ENCODE measurements at places on chromosomes 6 and 20.

DNA sequence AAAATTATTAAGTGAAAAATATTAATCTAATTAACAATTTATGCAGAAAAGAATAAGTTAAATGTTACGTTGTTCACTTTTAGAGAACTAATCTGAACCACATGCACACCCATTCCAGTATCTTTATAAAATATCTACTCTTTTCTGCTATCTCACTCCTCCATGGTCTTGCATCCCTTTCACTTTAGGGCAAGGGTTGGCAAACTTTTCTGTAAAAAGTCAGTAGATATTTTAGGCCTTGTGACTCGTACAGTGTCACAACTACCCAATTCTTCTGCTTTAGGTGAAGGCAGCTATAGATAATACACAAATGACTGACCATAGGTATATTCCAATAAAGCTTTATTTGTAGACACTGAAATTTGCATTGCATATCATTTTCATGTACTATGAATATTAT is 39.7 kb upstream of the SUPT3H start:
- DNase-seq: no peak

DNA sequence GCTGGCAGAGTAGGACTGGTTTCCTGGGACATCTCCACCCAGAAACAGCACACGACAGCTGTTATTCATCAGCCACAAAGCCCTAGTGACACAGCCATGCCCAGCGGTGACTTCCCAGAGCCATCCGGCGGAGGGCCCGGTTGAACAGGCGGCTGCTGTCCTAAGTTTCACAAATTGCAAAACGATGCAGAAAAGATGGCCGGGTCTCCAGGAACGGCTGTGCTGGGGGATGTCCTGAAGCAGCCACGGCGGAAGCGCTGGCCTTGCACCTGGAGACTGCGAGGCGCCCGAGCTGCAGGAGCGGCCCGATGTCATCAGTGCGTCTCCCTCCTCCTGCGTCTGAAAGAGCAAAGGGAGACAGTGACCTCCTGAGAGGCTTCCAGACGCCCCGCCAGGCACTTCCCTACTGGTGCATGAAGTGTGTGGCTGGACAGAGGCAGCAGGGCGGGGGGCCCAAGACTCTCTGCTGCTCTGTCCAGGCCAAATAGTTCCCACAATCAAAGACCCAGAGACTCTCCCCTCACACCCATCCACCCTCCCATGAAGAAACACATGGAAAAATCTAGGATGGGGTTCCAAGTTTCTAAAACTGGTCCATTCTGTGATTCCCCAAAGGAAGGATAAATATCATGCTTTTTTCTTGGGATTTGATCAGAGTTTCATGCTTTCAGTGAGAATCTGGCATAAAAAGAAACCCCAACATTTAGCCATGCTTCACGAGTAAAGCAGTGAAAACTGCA is 44.0 kb downstream of the SSR1 start:
- DNase-seq: peak; percentile 29

GRCh38 chr20:46230801-46231282 is 77.5 kb downstream of the CDH22 start:
- DNase-seq: no peak

DNA sequence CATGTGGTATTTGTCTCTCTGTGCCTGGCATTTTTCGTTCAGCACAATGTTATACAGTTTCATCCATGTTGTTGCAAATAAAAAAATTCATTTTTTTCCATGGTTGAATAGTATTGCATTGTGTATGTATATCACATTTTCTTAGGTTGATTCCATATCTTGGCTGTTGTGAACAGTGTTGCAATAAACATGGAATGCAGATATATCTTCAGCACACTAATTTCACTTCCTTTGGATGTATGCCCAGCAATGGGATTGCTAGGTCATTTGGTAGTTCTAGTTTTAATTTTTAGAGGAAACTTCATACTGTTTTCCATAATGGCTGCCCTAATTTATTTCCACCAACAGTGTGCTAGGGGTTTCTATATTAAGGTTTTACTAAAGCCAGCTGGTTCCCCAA is 52.6 kb downstream of the GFRAL start:
- no peak for DNase-seq

GRCh38 chr6:52104979-52105378 is 17.6 kb upstream of the PKHD1 start:
- no peak for DNase-seq

DNA sequence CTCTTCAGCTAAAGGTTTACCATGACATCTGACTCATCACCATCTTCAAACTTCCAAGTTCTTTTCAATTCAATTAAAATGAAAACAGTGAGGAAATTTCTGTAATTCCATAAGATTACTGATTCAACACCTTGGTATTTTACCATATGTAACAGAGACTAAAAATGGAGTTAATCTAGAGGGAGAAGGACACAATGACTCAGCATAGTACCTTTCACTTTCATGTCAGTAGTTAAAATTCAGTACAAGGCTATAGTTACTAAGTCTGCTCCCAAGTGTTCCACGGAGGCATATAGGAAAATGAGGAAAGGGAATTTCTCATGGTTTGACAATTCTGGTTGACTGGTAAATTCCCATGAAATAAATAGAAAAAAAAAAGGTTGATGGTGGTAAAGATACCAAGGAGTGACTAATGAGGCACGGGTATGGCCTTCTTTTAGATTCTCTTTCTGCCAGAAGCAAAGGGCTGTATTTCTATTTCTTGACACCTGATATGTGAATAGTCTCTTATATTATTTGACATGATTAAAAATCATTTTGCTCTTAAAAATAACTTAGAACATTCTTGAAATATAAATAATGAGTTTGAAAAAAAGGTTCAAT is 526.7 kb upstream of the ADGRB3 start:
- no peak for DNase-seq

DNA sequence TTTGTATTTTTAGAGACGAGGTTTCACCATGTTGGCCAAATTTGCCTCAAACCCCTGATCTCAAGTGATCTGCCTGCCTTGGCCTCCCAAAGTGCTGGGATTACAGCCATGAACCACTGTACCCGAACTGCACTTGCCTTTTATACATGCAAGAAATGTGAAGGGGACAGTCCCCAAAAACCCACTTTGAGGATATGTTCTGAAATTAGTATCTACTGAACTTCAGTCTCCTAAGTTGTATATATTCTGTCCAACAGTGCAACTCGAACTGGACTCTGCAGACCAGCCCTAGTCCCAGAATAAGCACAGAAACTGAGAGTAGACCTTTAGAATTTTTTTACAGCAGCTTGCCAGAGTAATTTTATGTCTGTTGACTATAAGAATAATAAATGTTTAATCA is 28.5 kb downstream of the BACH2 start:
- DNase-seq: no peak

GRCh38 chr6:168906391-168906790 is 347.3 kb downstream of the THBS2 start:
- DNase-seq: no peak

DNA sequence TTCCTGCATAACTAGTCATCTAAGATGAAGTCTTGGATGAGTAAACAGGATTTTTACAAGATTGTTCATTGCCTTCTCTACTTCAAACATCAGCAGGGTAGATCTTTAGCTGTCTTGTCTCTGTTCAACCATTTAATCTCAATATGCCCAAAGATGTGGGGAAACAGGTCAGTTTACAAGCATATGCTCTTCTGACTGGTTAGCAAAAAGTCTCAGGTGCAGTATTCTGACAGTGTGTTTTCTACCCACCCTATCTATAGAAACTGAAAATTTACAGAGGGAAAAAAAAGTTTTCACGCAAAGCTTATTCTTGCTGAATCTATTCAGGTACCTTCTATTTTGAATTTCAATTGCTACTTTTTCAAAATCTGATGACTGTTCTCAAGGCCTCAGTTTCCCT is 29.0 kb downstream of the MAP3K5 start:
- no peak for DNase-seq

GRCh38 chr6:116267836-116268588 is 11.7 kb downstream of the TSPYL1 start:
- no peak for DNase-seq

DNA sequence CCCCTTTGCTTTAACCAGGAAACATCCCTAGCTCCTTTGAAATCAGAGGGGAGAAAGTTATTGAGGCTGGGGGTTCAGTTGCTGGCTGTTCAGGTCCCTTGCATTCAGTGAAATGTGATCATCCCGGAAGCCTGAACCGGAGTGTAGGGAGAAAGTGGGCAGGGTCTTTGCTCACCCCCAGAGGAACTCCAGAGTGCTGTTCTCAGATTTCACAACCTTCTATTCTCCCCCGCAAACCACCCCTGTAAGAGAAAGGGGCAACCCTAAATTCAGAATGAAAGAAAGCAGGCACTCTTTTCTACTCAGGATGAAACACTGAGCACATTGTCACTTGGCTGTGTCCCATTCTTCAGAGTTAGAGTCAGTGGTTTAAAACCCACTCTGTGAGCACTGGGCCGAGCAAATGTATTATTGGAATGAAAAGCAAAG is 139.8 kb downstream of the KHDC1L start:
- no peak for DNase-seq

- DNase-seq: no peak
Measured at GRCh38 chr20:59948828-59949720, 8.9 kb downstream of the FAM217B start.

DNA sequence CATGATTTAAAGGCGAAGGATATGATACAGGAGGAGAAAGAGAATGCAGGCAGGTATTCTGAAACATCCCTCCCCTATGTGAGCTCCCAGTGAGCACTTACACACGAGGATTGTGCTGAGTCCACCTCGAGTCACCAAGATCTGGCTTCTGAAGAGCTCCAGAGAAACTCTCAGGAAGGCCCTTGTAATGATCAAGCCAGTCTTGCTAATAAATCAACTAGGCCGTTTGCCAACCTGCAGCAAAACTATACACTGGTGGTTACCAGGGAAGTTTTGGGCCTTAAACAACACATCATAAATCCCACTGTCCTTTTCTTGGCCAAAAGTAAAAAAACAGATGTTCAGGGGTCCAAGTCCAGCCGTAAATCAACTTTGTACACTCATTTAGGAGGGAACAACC is 79.2 kb downstream of the STXBP5 start:
- no peak for DNase-seq

All from activated CD8-positive, alpha-beta memory T cell treated with anti-CD3 and anti-CD28 coated beads, Interleukin-2, amount 50 U/mL, for 48 hours (primary cell).